ENCODE measurements at places on chromosomes 7 and 10.

DNA sequence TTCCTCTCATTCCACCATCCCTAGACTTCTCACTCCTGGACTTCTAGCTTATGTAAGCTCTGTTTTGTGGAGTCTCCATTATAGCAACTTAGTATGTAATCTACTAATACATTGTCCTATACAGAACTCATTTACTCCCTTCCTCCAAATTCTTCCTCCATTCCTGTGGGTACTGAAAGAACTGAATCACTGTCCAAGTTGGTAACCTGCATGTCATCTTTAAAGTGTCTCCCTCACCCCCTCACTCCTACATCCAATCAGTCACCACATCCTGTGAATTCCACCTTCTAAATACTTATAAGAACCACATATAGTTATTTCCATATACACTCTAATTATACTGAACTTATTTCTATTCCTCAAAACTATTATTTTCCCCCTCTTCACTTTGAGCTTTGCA is 20.3 kb downstream of the AASS start:
- no peak for DNase-seq

GRCh38 chr7:157757211-157757610 is 420.4 kb downstream of the DNAJB6 start:
- DNase-seq: no peak

DNA sequence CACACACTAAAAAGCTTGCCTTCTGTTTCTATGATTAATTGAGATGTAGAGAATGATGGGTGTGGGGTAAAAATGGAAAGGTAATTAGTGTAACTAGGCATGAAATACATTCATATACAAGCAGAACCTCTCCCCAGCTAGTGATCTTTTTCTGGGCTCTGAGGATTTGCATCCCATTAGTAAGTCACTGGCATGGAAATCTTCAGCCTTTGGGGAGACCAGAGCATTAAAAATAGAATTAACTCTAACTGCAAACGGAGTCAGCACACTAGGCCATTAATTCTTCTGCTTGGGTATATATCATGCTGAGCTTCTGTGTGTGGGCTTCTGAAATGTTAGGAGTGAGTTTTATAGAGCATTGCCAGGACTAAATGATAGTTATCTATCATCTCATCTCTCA is 128.9 kb downstream of the HDAC9 start:
- no peak for DNase-seq

DNA sequence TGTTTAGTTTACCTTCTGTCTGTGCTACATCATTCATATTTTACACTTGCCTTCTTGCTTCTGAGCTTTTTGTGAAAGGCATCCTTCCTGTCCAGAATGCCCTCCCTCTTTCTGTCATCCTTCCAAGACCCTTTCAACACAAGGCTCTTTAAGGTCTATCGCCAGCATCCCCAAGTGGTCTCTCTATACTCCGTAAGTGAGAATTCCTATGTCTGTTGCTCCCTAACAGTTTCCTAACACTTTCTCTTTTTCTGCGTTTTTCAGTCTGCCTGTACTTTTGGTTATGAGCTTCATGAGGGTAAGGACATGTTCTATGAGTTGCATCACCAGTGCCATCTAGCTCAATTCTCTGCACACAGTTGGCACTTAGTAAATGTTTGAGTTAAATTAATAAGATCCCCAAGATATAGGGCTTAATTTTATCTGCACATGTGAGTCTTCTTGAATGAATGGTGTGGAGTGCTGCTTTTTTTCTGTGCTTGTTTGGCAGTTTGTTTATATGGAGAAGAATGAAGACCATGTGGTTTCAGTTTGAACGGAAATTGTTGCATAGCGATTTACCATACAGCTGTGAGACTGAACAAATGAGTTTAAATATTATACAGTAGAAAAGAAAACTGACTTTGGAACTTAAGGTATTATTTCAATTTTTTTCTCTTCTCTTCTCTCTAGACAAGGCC is 29.4 kb downstream of the RABGEF1 start:
- no peak for DNase-seq

DNA sequence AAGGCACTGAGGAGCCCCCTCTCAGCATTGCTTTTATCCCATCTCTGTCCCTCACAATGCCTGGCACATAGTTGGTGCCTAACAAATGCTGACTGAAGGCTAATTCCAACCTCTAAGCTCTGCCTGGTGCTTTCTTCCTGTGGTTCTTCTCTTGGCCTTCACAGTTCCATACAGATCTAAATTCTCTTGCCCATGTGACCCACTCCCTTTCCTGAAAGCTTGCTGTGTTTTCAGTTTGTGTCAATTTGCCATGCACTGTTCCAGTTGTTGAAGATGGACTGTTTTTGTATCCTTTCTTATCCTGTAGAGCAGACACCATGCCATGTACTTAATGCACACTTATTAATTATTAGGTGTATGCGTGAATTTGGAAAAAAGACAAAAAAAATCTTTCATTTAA is 9.2 kb downstream of the TBXAS1 start:
- DNase-seq: no peak

DNA sequence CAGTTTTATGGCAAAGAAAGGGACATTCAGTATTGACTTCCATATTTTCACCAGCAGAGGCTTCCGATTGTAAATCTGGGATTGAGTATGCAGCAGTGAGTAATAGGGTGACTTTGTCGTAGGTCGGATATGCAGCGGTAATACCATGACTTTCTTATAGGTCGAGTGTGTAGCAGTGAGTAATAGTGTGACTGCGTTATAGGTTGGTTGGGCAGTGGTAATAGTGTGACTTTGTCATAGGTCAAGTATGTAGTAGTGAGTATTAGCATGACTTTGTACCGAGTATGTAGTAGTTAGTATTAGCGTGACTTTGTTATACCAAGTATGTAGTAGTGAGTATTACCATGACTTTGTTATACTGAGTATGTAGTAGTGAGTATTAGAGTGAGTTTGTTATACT is 268.2 kb upstream of the ADARB2 start:
- no peak for DNase-seq

DNA sequence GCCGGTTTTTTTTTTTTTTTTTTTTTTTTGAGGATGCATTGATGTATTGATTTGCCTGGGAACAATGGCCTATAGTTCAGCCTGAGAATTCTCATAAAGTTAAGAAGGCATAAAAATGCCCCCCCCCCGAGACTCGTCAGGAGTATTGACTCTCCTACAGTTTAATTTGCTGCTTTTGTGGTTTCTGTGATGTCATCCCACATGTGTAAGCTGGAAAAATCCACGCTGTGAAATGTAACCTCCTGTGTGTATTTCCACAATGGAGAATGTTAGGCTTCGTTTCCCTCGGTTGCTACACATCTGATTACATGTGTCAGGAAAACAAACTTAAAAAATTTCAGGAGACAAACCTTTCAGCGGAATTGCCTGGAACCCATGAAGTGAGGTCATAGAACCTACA is 117.9 kb downstream of the FANK1 start:
- no peak for DNase-seq

- DNase-seq: no peak
These were observed 93.0 kb upstream of the SLC25A13 start for GRCh38 chr7:96414931-96415292.

GRCh38 chr7:93014410-93014809 is 103.4 kb downstream of the SAMD9 start:
- no peak for DNase-seq

DNA sequence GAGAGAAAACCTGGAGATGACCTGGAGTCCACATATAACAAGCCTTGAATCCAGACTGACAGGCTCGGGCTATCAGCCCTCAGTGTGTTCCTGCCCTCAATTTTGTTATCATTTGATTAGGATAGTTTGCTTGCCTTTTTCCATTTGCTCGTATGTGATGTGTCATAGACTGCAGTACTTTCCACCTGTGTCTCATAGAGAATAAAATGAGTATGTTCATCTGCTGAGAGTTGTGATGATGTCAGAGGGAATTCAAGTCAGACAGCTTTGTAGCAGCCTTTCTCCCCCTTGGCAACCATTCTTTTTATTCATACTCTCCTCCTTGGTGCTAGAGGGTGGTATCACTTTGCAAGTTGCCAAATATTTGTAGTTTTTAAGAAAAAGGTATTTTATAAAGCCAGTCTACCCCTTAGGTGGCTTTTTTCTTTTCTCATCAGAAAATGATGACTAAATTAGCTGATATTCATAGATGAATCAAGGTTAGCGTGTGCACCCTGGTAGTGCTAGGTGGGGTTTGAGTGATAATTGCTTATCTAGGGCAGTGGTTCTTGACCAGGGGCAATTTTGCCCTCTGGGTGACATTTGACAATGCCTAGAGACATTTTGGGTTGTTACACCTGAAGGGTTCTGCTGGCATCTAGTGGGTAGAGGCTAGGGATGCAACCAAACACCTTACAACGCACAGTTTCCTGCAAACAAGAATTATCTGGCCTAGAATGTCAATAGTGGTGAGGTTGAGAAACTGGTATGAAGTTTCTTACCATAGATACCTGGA is 5.4 kb downstream of the SGPL1 start:
- DNase-seq: peak; percentile 40

DNA sequence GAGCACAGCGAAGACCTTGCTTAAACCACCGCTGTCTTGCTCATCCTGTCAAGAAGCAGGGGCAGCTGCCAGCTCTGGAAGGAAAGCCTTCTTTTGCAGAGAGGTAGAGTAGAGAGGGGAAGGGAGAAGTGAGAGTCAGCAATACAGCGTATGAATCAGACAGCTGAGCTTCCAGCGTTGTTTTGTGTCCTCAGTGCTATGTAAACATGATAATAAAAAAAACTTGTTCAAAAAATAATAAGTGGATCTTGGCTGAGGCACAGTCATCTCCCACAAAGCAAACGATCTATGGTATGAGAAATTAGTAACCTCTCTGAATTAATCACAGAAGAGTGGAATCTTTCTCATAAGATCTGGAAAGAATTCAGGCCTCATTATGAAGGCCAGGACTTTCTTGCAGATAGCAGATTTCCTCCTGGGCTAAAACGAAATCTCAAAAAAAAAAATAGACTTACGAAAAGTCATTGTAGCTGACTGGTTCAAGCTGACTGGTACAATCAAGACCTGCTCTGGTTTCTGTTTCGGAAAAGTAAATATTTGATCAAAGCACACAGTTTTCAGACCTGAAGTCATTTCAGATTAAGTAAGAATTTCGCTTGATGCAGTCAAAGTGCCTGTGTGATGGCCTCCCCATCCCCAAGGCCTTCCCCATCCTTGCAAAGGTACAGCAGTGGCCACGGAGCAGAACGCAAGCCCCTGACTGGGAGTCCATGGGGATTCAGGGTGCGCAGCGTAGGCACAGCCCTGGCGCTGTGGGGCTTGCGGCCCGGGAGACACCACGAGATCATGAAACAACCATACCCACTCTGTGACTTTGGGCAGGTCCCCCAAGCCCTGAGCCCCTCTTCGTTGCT is 29.4 kb downstream of the CHST15 start:
- no peak for DNase-seq

DNA sequence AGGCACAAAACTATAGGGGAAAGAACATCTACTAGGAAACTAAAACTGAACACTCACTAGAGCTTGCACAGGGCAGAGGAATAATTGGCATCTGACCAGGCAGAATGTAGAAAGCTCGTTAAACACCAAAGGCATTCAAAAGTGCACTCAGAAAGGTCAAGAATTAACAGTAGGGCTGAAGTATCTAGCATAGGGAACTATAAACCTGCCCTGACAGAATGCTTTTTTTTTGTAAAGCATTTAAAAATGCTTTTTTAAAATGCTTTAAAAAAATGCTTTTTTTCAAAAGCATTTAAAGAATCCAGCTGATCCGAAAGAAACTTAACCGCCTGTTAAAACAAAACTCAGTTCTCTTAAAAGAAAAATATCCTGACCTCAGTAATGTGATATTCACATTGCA is 74.6 kb upstream of the EGFR start:
- no peak for DNase-seq

DNA sequence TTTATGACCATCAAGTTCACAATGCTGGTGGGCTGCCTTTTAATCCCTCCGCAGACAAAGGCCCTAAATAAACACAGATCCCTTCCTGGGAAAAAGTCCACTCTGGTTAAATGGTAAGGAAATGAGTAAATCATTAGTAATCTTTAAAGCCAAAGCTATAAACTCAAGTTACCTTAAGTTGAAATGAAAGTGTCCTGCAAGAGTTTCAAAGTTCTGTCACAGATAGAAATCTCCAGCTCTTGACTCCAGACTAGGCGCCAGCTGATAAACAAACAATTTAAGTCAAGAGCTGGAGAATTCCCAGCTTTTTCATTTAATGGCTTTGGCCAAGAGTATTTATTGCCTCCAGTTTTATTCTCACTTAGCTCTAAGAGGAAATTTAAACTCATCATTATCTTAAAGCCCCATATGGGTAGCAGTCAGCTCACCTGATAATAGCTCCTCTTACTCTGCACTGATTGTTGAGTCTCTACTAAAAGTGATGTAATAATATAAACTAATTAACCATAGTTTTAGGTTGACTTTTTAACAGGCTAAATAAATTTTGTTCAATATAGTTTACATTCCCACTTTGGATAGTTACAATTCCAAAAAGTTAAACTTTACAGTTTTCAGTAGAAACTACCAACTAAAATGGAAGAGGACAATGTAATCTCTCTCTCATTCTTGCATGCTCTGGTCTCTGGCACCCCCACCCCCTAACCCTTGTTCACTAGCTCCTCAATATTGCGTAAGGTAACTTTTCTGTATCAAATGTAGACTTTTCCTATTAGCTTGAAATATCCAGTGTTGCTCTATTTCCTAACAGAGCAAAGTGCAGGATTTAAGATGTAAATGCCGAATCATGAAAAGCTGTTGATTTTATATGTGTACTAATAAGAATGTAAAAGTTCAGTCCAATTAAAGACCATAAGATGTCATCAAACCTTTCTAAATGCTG is 56.1 kb downstream of the HIBADH start:
- no peak for DNase-seq

- DNase-seq: no peak
These were observed 212.6 kb upstream of the SP4 start for GRCh38 chr7:21215307-21215706.

All from T-helper 2 cell (primary cell).